ENCODE measurements at places on chromosomes 11 and 22.

GRCh38 chr11:107563702-107564101, 1.8 kb downstream of the ALKBH8 start:
- peak; percentile 62 for DNase-seq

DNA sequence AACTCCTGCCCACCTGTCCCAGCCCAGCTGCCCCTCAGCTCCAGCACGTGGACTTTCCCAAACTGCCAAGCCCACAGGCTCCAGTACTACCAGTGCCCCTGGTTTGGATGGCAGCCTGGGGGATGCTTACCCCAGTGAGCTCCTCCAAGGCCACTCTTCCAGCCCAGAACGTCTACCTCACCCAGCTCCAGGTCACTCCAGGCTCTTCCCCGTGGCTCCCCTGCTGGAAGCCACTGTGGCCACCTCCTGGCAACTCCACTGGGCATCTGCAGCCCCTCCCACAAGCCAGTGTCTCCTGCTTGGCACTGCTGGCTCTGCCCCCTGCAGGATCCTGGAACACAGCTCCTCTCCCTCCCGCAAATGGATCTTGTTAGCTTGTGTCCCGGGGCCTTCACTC, 29.3 kb downstream of the LMO1 start:
- no peak for DNase-seq

DNA sequence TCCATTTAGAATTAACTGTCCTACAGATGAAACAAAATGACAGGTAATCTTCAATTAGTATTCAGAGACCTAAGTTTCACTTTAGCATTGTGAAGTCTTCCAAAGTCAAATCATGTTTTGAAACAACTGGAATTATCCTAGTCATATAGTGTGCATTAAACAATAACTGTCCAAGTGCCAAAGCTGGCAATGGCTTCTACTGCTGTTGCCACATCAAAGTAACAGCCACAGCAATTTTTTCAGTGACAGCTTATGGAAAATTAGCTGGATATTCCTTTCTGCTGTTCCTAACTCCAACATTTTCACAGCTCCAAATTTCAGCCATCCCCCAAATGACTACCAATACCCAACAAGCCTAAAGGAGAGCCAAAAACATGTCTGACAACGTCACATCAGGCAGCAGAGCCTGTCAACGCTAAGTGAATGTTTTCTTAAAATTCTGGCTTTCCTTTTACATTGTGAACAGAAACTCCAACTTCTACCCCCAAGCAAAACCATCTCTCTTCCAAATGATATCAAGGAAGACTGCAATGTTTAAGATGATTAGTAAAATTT, 45.3 kb upstream of the CCDC34 start:
- DNase-seq = no peak

DNA sequence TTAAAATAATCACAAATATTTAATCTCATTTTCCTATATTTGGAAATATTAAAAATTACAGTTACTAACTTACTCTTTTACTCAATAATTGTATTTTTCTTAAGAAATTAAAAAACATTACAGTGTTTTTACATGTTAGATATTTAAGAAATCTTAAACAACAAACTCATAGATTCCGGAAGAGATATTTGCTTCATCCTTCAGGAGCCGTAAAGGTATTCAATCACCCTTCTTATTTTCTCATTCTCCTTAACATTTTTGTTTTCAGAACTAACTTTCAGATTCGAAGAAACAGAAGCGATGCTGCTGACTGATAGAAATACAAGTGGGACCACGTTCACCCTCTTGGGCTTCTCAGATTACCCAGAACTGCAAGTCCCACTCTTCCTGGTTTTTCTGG, at the start of gene OR5D18:
Gene OR5D18, plus strand, starts transcription at position 301 of the 400 bp plus-strand sequence. Its CDS starts 0 bp downstream, at position 301.
- DNase-seq = no peak

DNA sequence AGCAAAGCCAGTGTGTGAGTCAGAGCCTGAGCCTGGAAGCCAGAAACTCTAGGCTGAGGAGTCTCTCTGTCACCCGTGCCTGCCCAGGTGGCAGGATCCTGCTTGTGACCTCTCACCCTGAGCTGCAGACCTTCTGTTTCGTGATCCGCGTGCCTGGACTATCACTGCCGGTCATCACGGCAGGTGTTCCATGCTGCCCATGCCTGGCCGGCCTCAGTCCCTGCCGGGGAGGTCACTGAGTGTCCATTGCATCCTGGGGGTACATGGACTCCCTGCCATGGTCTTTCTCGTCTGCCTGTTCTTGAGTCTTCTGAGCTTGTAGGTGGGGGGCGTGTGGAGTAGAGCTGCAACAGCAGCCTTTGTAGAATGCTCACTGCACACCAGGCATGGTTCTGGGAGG, 1032.4 kb downstream of the TBC1D22A start:
- DNase-seq = no peak

- DNase-seq = no peak
These were observed 81.4 kb downstream of the CDKN1C start for GRCh38 chr11:2804189-2804588.

DNA sequence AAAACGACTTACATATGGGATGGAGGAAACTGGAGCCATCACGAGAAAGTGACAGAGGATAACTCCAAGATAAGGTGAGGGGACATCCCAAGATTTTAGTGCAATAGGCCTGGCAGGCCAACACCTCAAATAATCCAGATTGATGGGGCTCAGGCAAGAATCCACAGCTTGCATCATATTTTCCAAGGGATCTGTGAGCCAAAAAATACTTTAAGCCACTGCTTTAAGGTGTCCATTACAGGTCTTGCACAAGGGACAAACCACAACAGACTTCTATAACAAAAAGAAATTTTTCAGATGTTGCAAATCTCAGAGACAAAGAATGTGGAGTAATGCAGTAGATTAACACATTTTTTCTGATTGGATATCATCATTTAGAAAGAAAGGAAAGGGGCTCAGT, 45.6 kb downstream of the DENND5A start:
- DNase-seq = peak; percentile 51

- DNase-seq = no peak
These were observed 31.1 kb upstream of the RDX start for GRCh38 chr11:110327508-110327907.

GRCh38 chr22:24504540-24504939, 9.4 kb downstream of the UPB1 start:
- DNase-seq = no peak
